Osteocyte (in vitro differentiated cells): ENCODE measurements at places on chromosomes 11 and 22. TPM values are rescaled to one million over a fixed set of nuclear protein-coding genes. Genes with fewer than 3 reads are reported as not detected.

Gene CRYBB1
- total RNA-seq: not detected in 2 replicates

DNA sequence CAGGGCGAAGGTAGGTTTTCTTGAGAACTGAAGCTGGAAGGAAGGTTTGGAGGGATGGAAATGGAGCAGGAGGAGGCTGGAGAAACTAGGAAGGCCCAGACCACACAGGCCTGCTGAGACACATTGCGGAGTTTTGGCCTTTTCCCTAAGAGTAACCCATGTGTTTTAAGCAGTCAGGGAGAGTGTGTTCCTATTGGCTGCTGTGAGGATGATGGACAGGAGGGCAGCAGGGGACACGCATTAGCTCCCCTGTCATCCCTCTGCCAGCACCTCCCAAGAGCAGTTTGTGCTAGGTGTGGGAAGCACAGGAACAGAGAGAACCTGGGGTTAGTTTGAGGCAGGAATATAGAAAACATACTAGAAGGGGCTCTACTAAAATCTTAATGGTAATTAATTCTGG, 842.1 kb downstream of the TBC1D22A start:
- no peak overlapping the region for H3K4me3 ChIP-seq
- peak; percentile 38 for DNase-seq
- no peaks in the 10 kb centered on the region for H3K27me3 ChIP-seq
- no peak overlapping the region for H3K27ac ChIP-seq

GRCh38 chr11:14784230-14784629, 107.8 kb downstream of the CYP2R1 start:
- H3K27ac ChIP-seq: no peak overlapping the region
- no peaks in the 10 kb centered on the region for H3K4me1 ChIP-seq
- DNase-seq: no peak
- no peaks in the 10 kb centered on the region for H3K36me3 ChIP-seq

DNA sequence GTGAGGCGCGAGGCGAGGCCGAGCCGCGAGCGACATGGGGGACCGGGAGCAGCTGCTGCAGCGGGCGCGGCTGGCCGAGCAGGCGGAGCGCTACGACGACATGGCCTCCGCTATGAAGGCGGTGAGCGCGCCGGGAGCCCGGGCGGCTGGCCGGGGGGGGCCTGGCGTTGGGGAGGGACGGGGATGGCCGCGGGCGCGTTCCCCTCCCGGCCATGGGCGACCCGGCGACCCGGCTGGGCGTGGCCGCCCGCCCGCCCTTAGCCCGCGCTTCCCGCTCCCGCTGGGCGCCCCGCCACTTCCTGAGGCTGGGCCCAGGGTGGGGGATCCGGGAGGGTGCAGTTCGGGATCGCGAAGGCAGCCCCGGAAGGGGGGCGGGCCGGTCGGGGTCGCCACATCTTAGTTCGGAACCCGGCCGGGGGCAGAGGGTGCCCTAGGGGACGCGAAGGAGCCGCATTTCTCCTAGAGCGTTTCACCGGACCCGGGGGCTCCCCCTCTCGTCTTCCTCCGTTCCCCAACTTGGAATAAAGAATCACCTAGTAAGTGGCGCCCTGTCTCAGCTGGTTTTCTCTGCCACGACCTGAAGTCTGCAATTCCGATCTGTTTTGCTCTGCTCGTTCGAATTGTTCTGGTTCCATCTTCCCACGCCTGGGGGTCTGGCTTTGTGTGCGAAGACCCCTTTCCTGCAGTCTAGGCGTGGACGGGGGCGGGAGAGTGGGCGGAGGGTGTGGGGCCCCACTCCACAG, 536 bp downstream of the YWHAH start:
- peak overlapping the region; percentile 91 for H3K4me3 ChIP-seq
- peak; percentile 86 for DNase-seq
- peaks cover 7% of the 10 kb centered on the region for H3K36me3 ChIP-seq
- peaks cover 22% of the 10 kb centered on the region for H3K4me1 ChIP-seq
